Fibroblast of skin of right biceps (primary cell): ENCODE measurements at places on chromosomes 1 and 21.
A peak's percentile ranks its signal among the peaks of the same experiment; 100 is the strongest.

DNA sequence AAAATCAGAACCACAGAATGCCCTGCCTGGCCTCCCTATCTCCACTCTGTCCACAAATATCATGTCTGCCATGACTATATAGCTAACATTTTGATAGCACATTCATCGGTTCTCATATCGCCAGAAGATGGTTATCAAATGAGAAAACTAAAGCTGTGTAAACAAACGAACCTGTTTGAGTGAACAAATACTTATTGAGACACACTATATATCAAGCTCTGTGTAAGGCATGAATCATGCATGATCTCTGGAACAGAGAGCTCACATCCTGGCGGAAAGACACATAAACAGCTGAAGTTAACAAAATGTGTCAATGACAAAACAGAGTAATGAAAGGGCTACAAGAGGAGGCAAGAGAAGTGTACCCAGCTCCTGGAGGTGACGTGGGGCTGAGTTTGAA, 13.1 kb downstream of the KCND3 start:
- DNase-seq, result no peak

DNA sequence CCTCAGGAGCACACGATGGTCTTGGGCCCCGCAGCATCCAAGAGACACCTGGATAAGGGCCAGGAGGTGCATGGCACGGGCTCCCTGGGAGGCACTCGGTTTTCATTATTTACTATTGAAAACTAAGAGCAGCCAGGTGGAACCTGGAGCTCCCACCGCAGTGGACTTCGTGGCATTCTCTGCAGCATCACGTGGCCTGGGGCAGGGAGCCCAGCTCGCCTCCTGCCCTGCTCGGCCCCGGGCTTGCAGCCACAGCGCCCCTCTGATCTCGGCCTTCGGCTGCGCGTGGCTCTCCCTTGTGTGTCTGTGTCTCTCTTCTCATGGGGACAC, 121.6 kb downstream of the SIK1 start:
- DNase-seq, result no peak

DNA sequence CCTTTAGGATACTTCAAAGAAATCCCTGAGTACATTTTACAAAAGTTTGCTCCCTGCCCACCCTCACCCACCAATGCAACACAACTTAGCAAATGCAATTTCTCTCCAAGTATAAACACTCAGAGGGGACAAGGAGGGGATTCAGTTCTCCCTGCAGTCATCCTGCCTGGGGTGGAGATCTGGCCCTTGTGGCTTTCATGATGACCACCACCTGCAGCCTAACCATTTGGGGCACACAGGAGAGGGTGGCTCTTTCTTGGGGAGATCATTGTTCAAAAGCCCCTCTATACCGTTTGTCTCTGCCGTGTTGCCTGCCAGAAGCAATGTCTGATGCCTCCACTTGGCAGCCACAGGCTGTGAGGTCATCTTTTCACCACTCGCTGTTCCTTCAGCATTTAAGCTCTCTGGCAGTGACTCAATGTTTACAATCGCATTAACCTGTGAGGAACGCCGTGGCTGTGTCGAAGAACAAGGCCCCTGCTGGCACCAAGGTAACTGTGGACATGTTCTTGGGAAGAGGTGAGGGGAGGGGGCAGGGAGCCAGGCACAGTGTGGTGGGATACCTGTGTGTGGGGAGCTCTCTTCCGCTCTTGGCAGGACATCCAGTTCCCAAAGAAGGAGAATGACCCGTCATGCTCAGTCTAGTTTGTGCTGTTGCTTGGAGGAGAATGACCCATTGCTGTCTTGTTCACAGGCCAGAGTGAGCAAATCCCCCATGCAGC, 103.9 kb upstream of the DUSP10 start:
- DNase-seq, result peak; percentile 75

DNA sequence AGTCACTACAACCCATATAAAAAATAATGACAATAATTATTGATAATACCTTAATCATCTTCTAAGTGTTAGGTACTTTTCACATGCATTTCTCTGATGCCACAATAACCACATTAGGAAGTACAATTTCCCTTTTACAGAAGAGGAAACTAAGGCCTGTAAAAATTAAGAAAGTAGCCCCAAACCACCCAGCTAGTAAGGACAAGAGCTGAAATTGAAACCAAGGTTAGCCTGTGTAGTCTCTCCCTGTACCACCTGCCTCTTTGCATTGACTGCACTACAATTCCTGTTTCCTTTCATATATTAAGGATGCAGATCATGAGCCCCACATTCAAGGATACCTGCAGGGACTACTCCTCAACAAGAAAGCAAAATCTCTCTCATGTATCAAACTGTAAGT, 288.8 kb downstream of the GPATCH2 start:
- DNase-seq, result no peak

GRCh38 chr1:214493126-214493796, 58.1 kb downstream of the PTPN14 start:
- DNase-seq, result no peak
